Ovary (tissue), 10 donors: ENCODE measurements at places on chromosomes 12 and 14.

GRCh38 chr12:118827606-118828005, 153.7 kb upstream of the SRRM4 start:
- no peak for DNase-seq

GRCh38 chr14:94747739-94748138, 22.2 kb downstream of the GSC start:
- DNase-seq = no peak

- DNase-seq = no peak
These were observed 192.8 kb upstream of the RGS6 start for GRCh38 chr14:71739273-71739990.

DNA sequence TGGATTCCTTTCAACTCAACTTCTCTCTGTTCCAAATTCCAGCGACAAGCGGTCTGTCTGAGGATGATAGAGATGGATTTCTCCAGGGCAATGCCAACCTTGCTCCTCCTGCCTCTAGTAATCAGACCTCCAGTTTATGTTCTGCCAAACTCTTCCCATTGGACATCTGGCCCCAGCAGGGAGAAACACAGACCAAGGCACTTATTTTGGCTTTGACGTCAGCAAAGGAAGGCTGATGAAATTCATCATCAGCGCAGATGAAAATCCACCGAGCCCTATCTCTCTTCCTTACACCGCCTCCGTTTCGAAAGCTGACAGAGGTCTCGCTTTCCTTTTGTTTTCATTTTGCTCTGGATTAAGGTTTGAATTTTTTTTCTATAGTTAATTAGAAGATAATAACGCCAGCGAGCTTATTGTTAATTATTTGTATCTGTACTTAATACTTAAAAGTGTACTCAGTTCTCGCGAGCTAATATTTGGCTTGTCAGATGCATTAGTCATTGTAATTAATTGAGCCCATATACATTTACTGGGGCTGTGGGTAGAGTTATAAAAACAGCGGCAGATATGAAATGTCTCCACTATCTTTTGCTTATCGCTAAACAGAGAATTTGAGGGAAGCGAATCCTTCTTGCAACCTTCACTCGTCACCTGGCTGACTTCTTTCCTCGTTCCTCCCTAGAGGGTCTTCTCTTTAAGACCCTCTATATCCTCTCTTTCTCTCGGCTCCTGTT, 35.9 kb upstream of the MED13L start:
- DNase-seq = no peak

- no peak for DNase-seq
These were observed 13.7 kb downstream of the KRT71 start for GRCh38 chr12:52539083-52539820.

GRCh38 chr12:13375583-13376345, 179.2 kb downstream of the EMP1 start:
- no peak for DNase-seq
